ENCODE measurements at places on chromosomes 5 and 9. TPM values are rescaled to one million over a fixed set of nuclear protein-coding genes. Genes with fewer than 3 reads are reported as not detected.

DNA sequence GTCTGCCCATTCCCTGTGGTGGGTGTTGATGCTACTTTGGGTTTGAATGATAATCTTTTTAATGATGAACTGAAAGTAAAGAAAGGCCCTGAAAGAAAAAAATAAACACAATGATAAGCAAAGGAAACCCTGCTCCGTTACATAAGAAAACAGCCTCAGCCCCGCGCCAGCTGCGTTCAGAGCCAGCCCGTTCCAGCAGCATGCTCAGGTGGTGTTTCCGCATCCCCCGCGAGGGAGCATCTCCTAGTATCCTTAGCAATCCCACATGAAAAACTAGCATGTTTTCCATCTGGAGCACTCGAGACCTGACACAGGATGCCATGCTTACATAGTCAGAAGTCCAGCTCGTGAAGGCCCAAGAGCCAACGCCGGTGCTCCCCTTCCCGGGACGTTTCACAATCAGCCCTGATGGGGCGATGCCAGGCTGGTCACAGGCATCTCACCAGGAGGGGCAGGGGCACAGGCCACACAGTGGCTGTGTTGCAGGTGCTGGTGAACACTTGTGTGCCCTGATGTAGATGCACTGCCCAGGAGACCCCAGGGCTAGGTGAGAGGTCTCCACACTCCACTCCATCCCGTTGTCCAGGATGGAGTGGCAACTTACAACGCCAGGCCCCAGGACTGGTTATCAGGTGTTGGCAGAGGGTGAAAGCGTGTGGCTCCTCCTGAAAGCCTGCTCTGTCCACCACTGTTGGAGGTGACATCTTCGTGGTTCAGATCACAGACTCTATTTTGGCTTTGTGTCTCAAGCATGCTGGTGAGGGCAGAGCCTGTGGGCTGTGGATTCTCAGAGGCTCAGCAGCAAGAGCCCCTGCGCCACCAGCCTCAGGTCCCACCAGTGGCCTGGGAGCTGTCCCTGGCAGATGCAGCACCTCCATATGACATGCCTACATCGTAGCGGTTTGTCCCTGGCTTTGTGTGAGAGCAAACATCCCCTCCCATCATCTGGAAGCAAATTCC, 246.8 kb upstream of the IRX1 start:
- no peak for DNase-seq

GRCh38 chr5:42886635-42887034, 74.9 kb upstream of the SELENOP start:
- DNase-seq = no peak

GRCh38 chr9:112446080-112446479, 40.5 kb upstream of the KIAA1958 start:
- DNase-seq = no peak

Gene SLC34A1
- total RNA-seq = not detected

Gene PPP3R2
- total RNA-seq = not detected

Measured in MG63 (cell line).